Stimulated activated CD8-positive, alpha-beta memory T cell treated with anti-CD3 and anti-CD28 coated beads, Interleukin-4, amount 100 ng/mL, for 1 hour (primary cell): ENCODE measurements at places on chromosomes 6 and 20.

DNA sequence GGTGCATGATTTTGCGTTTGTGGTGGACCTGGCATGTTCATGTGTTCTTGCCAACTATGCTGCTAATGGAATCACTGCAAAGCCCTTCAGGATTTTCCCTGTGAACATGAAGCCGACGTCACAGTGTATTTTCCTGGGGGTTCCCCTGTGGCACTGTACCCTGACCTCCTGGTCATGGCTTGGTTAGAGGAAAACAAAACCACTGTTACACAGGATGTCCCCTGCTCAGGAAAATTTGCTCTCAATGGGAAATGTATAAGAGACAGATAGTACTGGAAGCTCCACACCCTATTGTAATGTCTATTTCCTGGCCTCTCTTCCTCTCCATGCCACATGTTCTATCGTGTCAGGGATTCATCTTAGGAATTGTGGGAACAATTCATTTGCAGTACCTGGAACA is 19.7 kb downstream of the TSHZ2 start:
- no peak for DNase-seq

- DNase-seq = no peak
These were observed 274.7 kb downstream of the CDKAL1 start for GRCh38 chr6:20808924-20809323.

DNA sequence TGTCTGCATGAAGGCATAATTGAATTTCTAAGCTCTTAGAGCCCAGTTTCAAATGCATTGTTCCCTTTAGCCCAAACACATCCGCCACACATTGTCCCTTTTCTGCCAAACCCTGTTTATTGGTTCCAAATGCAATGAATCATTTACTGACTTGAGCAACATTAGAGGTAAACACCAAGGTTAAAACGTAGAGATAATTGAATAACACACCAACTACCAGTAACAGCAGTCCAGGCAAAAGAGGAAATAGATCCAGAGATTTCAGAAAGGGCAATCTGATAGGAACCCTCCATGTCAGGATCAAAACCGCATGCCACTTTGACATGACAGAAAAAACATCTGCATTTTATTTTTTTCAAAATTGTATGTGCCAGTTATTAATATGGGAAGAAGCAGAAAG is 114.8 kb downstream of the PKHD1 start:
- DNase-seq = no peak

- no peak for DNase-seq
These were observed 154.7 kb downstream of the SYCP2 start for GRCh38 chr20:59778615-59779200.

- DNase-seq = no peak
These were observed 7.7 kb downstream of the CCN6 start for GRCh38 chr6:112061605-112062004.

DNA sequence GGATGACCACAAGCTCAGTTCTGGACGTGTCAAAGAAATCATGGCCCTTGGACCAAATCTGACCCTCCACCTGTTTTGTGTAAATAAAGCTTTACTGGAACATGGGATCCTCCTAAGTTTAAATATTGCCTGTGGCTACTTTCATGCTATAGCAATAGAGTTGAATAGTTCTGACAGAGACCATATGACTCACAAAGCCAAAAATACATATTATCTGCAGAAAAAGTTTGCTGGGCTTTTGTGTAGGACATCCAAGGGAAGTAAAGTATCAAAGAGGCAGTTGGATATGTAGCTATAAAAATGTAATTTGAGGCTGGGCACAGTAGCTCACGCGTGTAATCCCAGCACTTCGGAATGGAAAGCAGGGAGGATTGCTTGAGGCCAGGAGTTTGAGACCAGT is 78.9 kb downstream of the TOX2 start:
- DNase-seq = no peak

DNA sequence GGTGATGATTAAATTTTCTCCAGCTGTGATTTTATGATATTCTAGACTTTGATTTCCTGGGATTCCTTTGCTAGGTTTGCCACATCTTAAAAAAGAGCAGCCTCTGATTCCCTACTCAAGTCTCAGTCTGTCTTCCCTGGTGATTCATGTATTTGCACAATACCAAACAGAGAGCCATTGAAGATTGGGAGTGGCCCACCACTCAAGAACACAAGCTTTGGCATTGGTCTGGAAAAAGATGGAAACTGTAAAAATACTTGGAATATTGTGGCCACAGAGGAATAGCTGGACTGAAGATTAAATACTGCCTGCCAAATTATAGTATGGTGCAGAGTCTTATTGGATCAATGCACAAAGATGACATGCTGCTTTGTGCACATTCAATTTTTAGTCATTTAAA is 32.9 kb downstream of the PTCHD4 start:
- DNase-seq = no peak

GRCh38 chr6:40325041-40325440 is 262.1 kb downstream of the LRFN2 start:
- no peak for DNase-seq

DNA sequence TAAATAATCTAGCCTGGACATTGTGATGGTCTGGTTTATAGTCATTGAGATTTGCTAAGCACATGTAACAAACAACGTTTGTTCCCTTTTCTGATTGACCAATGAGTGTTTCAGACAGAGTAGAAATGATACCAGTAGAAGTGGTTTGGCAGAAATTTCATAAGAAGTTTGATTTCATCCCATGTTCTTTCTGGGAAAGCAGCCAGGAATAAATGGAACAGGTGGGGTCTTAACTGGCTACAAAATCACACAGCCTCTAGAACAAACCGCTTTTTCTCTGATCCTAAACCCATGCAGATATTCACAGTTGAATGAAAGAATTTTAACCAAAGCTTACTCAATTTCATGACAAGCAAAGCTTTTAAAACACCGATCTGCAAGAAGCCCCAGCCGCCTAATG is 227.5 kb downstream of the UST start:
- DNase-seq = no peak

- DNase-seq = no peak
These were observed 27.4 kb downstream of the TBC1D7 start for GRCh38 chr6:13300643-13301590.

DNA sequence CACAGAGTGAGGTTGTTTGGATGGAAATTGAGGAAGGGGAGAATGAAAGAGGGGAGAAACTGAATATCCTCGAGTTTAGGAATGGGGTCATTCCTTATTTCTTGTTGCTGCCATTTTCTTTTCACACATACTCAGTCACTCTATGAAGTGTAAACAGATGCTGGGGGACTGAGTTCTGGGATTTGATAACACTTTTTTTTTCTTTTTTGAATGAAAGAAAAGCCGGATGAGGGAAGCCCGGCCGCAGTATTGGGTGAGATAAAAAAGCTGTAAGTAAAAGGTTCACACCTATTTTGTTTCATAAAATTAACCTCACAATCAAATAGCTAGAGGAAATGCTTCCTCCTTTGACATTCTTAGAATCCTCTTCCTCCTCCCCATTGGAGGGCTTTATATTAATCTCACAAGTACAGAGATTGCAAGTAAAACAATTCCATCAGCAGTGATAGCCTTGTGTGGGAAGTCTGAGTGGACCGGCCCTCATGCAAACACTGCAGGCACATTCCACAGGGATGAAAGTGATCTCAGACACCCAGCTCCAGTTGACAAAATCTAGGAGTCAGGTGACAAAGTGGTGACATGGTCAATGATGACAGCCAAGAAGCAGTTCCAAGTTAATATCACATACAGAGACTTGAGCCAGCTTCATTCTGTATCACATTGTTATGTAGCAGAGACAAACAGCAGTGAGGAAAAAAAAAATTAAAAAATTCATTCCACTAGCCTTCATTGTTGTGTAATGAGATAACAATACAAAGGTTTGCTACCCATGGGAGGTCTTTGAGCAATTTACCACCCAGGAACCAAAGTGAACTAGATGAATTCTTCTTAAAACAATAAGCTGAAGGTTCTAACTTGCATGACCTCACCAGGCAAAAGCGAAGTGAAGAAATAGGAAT is 391.1 kb upstream of the HSF2 start:
- DNase-seq = no peak

DNA sequence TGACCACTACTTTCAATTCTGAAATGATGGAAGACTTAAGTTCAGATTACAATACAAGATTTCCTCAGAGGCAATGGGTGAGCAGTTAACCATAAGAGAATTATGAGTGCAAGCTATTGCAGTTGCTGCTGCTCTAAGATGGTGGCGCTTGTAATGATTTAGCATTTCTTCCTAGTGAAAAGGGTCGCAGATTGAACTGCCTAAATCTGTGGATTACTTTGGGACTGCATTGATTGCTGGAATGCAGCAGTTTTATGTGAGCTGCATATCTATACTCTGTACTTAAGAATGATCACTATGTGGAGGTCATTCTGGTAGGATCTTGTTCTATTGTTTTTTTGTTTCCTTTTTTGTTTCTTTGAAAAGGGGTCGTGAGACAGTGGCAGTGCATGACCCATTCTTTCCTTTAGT is 5.3 kb downstream of the SCAF8 start:
- DNase-seq = no peak

DNA sequence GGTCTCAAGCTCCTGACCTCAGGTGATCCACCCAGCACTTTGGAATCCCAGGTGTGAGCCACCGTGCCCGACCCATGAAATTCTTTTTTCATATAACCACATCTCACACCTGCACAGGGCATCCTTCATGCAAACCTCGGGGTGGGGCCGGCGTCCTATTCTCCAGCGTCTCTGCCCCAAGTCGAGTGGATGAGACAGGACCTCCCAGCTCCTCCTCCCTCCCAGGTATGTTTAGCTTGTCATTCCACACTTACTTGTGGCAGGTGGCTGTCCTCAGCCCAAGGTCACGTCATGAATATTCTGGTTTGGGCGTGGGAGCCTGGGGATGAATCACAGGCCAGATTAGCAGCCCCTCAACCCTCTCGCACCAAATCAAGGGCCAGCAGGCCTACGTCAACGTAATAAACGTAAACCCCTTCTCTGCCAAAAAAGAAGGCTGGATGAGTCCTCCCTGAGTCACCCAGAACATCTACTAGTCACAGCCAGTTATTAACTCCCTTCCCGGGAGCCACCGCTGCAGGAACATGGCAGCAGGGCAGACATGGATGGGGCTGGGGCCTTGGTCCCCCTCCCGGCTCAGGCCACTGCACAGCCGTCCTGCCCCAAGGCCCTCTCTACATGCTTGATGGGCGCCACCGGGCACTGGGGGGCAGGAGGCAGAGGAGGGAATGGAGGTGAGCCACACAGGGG is 91.7 kb downstream of the YTHDF1 start:
- no peak for DNase-seq

DNA sequence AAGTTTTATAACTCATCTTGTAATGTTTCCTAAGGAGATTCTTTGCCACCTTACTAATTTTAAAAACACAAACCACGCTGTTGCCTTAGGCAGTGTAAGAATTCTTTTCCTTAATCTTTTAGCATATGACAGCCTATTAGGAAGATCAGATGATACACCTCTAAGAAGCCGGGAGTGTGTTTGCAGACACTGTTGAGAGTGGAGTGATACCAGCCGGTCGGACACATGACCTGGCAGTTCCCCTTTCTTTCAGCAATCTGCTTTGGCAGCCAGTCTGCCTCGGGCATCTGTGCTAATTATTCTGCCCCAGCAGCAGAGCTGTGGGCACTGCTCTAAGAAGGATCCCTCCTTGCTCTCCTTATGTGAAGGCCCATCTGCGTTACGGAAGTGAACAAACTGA is 50.9 kb downstream of the PLCB4 start:
- DNase-seq = no peak

DNA sequence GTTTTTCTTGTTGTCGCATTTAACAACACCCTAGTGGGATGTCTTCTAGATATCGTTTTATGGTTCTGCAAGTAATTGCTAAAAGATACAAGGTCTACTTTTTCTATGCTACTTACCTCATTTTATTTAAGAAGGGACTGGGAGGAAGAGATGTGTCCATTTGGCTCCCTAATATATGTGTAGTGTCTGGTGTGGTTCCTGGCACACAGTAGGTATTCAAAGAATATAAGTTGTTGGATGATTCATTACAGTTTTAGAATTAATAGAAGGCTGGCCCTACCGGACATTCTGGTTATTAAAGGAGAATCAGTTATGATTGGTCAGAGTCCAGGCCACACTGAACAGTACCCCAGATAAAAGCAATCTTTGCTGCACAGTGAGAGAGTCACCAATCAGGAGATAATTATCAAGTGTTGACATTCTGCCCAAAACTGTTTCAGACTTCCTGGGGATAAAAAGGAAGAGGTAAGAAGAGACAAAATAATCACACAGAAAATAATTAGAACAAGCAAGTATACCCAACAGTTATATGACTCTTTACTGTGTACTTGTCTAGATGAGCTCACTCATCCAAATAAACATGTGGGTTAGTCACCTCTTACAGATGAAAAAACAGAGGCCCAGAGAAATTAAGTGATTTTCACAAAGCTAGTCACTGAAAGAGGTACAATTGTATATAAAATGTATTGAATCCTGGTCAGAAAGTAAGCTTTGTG is 7.0 kb downstream of the TMEM244 start:
- no peak for DNase-seq

DNA sequence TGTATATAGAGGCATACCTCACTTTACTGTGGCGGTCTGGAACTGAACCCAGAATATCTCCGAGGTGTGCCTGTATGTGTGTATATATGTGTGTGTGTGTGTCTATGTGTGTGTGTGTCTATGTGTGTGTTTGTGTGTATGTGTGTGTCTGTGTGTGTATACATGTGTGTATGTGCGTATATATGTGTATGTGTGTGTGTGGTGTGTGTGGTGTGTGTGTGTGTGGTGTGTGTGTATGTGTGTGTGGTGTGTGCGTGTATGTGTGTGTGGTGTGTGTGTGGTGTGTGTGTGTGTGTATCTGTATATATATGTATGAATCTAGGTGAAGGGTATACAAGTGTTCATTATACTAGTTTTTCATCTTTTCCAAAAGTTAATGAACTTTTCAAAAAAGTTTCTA is 4.2 kb upstream of the NPEPL1 start:
- DNase-seq = no peak

- no peak for DNase-seq
These were observed 100.7 kb upstream of the PTPN1 start for GRCh38 chr20:50409495-50409894.

GRCh38 chr20:47785311-47785853 is at the start of gene SULF2:
SULF2 (minus strand) TSS chr20:47785481; CDS start chr20:47757363, 28,118 bp downstream.
- no peak for DNase-seq

DNA sequence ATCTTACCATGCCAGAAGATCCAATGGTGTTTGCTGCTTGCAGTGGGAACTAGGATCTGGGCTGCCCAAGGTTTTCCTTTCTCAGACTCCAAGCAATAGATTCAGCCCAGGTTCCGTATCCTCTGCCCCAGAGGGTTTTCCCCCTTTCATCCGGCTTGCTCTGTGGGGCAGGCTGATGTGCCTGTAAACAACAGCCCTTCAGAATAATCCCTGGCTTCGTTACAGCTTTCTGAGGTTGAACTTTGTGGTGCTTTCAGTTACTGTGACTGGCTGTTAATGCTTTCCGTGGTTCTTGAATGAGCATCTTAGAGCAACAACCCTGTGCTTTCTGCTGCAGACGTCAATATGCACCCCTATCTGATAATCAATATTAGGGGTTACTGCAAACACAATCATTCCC is 400.4 kb downstream of the BTBD3 start:
- no peak for DNase-seq

GRCh38 chr6:132390017-132390416 is 11.3 kb downstream of the MOXD1 start:
- DNase-seq = no peak

DNA sequence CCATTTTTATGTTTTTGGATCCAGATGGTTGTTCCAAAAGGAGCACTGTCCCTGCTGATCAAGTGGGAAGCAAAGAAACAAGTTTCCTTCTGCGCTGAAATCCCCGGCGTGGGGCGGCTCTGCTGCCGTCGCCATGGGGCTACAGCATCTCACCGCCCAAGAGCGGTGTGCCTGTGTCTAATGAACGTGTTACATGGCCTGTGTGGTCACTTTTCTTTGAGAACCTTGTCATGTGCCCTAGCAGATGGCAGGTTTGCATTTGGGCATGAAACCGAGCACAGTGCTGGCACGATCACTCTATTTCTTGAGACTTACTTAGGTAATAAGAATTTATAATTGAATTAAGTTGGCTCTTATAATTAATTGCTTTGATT is 51.9 kb downstream of the ZDHHC14 start:
- DNase-seq = no peak
